Right ventricle myocardium superior (tissue), 1 donor: ENCODE measurements at places on chromosomes 5 and 9.

- DNase-seq: no peak
Measured at GRCh38 chr9:126947529-126947928, 32.9 kb downstream of the RALGPS1 start.

DNA sequence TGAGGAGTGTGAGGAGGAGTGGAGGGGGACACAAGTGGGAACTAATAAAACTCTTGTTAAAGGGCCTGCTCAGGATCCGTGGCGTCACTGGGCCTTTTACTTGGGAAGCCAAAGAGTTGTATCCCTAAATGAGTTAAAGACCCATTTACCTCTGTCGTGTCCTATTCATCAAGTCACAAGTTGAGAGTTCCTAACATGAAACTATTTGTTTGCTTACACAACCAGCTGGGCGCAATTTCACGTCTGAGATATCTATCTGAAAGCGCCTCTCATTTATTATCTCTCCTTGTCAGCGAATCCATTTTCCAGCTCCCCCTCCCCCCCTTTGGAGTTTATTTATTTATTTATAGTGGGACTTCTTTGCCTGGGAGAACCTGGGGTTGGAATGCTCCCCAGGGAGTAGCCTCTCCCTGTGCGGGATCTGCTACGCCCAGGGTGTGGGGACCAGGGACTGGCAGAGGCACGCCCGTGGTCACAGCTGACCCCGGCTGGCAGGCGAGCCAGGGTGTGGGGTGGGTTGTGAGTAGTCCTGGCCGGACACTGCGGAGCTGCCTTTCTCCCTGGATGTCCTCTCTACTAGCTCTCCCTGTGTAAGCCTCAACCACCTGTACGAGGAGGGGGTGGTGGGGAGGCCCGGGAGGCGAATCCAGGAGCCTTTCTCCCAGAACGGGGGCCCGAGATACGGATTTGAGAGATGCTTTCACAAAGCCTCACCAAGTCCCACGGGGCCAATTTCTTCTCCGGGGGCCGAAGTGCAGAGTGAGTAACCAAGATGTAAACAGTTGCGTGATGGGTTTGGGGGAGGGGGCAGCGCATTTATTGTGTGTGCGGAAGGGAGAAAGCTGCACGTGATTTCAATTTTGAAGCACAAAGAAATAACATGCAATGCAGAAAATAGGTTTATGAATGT, 15.3 kb downstream of the NR2F1 start:
- DNase-seq: no peak

DNA sequence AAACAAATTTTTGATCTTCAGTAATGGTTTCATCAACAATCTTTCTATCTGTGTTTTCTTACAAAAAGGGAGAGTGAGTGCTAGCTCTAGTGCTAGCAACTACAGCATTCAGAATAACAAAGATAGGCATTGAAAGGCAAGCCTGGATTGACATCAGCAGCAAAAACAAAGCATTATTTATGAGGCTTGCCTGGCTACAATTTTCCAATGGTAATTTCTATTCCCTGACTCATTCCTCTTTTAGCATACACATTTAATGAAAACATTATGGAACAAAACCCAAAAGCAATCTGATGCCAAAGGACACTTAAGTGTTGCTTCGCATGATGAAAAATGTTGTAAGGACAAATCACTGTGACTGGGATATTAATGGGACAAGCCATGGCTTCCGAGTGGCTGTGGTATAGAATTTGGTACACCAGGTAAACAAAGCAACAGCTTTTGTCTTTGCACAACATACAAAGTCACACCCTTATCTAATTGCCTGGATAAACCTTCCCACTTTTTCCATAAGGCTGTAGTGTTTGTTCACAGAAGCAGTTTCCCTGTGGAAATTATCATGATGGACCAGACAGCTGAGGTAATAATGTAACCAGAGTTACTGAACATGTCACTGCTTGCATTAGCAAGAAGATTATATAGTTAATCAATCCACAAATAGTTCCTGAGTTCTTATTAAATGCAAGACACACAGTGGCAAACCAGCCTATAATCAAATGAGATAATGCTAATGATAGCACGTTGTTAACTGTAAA, 179.8 kb upstream of the EDIL3 start:
- no peak for DNase-seq

DNA sequence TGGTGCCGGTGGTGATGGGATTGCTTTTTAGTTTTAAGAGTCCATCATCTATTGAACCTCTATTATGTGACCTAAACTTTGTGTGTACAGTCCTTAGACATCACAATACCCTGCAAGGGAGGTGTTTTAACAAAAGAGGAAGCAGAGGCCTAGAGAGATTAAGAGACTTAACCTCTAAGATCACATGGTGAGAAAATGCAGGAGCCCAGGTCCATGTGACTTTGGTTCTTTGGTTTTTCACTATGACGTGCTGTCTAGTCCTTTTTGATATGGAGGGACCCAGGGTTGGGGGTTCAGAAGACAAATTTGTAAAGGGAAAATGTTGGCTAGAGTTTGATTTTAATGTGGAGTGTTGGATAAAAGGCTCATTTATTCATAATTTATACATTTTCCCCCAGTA, 34.1 kb upstream of the TRMT10B start:
- DNase-seq: no peak

- no peak for DNase-seq
Measured at GRCh38 chr5:120007598-120007997, 378.2 kb downstream of the FAM170A start.

GRCh38 chr5:110288766-110289511, 437.5 kb downstream of the TMEM232 start:
- no peak for DNase-seq

DNA sequence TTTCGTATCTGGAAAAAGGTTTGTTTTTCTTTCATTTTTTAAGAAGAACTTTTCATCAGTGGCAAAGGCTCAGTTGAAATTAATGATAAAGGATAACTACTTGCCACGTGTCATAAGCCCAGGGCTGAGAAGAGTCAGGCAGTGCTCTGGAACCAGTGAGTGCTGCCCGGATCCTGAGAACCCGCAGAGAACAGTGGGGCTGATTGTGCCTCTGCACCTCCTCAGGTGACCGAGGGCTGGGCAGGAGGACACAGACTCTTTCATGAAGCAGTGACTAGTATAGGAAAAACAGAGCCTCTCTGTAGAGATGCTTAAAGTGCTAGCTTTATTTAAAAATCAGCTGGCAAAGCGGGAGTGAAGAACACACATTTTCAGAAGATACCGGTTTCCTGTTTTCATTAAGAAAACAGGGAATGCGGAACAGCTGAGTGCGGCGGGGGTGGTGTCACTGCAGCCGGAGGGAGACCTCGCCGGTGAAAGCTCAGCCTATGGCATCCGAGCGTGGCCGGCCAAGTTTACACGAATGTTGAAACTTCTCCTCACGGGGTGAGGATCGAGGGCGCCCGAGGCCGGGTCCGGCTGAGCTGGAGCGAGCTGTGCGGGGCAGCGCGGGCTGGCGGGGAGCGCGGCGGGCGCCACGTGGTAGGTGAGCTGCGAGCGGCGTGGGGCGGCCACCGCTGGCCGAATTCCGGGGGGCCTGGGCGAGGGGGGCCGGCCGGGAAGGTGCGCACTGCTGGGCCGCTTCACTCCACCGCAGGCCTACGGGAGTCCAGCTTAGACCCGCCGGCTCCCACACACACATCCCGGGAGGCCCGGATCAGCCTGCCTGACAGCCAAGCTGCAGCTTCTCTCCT, 134.7 kb upstream of the DMRT1 start:
- peak; percentile 82 for DNase-seq

DNA sequence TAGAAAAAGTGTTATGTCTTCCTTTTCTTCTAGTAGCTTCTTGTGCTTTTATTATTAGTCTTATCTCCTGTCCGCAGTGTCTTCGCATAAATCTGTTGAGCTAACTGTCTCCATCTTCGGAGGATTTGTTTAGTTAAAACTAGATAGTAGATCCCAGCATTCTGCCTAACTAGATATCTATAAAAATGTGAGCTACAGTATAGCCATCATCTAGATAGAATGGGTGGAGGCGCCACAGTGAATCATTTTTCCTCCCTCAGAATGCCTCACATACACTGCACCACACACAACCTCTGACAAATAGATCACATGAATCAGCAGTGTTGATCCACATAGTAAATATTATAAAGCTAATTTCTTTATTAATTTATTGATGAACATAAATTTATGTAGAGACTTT, 220.3 kb upstream of the GAS1 start:
- no peak for DNase-seq

DNA sequence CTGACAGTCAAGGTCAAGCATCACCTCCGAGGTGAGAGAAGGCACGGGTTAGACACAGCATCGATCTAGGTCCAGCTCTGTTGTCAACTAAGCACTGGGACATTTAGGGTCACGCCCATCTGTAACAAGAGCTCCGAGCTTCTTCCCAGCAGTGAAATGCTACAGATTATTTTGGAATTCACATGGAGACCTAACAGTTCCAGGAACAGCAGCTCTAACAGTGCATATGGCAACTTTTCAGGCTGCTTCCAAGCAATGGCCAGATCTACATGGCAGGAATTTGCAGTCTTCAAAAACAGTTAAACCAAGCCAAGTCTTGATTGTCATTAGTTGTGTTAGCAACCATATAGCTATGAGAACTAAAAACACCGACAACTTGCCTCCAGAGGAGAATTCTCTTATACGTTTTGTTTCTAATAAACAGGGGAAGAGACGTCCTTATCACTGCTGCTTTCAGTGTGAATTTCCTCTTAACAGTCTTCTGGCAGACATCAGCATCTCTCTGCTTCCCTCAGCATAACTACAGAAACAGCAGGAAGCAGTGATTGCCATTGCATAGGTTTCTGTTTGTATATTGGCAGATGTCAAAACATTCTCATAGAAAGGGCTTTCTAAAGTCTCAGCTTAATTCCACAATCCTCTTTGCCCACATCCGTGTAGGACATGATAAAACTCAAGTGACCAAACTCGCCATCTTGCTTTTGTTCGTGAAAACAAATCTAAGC, 242.1 kb upstream of the DAPK1 start:
- no peak for DNase-seq

DNA sequence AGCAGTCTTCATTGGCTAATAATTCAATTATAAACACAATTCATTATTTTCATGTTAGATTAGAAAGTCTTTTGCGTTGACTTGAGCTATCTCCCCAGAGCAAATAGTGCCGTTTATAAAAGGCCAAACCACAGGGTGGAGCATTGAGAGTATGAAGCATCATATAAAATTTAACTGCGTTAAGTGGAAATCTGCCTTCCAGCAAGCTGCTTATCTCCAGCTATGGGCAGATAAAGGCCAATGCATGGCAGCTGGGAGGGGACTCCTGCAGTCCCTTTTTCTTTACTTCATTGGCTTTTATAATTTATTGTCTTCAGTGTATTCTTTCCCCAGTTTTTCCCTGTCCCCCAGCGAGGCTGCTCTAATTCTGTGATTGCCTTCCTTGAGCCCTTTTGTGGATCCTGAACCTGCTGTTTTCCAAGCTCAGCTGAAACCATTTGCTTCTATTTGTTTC, 113.7 kb downstream of the TMEM232 start:
- no peak for DNase-seq

GRCh38 chr5:95711501-95712346, 19.4 kb upstream of the RHOBTB3 start:
- DNase-seq: no peak

- DNase-seq: no peak
Measured at GRCh38 chr5:143319437-143320227, 83.9 kb downstream of the NR3C1 start.

- DNase-seq: no peak
Measured at GRCh38 chr5:17192191-17192590, 25.2 kb upstream of the BASP1 start.

- no peak for DNase-seq
Measured at GRCh38 chr5:123365156-123365555, 58.0 kb downstream of the CEP120 start.

- peak; percentile 38 for DNase-seq
Measured at GRCh38 chr5:177508221-177508611, 1.4 kb downstream of the DOK3 start.
